ENCODE measurements at places on chromosomes 4 and X.

- no peak for DNase-seq
Observed at GRCh38 chrX:12366440-12366839, 228.2 kb downstream of the FRMPD4 start.

GRCh38 chr4:67593741-67594175 is 35.2 kb downstream of the STAP1 start:
- DNase-seq = no peak

- no peak for DNase-seq
Observed at GRCh38 chrX:124217304-124218251, 114.9 kb upstream of the TEX13D start.

DNA sequence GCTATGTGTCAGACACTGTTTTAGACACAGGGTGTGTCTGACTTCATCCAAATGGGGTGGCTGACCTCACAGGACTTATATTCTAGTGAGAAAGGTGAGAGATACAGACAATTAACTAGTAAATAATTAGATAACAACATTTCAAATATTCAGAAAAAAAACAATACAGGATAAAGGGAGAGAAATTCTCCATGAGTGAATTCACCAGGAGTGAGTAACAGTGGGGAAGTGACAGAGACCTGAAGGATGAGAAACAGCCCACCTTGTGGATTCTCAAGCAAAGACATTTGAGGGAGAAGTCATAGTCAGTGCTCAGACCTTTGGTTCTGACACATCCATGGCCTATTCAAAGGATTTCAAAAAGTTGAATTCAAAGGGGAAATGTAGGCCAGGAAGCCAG is 627.9 kb downstream of the IQCM start:
- no peak for DNase-seq

GRCh38 chrX:362937-363620 is 23.6 kb downstream of the PPP2R3B start:
- no peak for DNase-seq

DNA sequence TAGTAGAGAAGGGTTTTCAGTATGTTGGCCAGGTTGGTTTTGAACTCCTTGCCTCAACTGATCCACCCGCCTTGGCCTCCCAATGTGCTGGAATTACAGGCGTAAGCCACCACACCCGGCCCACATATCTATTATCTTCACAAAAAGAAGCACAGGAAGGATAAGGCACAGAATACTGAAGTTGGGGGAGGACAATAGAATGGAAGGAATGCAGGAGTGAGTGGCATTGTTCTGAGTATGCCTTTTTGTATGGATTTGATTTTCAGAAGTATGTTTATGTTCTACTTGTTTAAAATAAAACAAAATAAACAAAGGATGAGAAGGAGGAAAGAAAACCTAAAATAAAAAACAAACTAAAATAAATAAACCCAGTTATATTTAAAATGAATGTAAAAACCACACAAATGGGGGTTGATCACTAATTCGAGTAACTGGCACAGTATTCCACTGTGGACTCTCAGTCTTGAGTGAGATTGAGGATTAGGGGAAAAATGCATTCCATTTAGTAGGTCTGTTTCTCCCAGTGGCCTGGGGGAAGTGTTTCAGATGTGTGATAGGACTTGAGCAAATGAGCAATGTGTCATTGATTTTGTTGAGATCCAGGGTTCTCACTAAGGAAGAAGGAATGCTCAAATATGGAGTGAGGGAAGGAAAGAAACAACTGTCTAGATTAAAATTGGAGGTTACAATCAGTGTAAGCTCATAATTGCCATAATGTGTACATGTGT is 109.0 kb upstream of the C1QTNF7 start:
- DNase-seq = no peak

DNA sequence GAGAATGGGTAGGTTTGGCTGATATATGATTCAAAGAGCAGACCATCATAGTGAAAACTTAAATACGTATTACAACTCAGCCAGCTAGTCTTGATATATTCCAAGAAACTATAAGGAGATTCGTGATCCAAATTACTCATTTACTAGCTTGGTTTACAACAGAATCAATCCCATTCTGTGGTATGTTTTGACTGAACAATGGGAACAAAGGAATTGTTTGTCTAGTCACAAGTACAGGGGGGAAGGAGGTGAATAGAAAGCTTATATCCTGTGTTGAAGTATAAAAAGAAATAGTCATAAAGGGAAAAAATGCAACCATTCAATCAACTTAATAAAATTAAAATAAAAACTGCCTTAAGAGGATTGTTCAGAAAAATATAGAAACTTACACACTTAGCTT is 17.0 kb downstream of the C4orf54 start:
- DNase-seq = no peak

DNA sequence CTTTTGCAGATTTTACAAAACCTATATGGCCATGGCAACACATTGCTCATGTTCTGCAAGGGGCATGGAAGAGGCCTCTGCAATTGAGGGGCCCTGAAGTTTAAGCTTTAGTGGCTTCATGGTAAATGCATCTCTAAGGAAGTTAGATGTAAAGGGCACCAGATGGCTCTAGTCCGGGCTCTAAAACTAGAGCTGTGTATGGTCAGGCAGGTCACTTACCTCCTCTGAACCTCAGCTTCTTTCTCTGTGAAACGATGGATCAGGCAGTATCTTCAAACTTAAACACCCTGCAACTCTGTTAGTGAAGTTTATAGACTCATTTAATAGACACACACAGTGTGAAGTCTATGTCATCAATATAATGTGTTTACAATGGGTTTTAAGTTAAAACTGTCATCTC is 10.0 kb downstream of the MAGEB17 start:
- no peak for DNase-seq

GRCh38 chr4:102586644-102587021 is 85.5 kb downstream of the NFKB1 start:
- no peak for DNase-seq

DNA sequence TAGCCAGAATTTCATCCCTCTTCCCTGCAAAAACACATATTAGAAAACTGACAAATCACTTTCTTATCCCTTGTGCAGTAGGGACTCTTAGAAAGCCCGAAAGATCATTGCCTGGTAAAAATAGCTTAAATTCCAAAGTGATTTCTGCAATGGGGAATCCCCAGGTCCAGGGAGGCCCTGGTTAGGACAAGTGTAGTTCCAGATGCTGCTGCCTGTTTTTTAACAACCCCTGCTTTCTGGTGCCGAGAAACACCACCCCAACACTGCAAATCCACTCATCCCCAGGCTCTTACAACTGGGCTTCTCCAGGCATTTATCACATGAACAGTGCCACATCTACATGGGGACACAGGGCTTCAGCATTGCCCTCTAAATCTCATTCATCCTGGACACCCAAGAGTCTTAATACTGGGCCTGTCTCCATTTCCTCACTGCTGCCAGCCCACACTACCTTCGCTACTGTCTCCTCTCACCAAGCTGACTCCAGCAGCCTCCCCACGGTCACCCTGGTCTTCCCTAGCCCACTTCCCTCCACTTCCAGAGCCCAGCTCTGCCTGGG is 112.2 kb upstream of the PSAPL1 start:
- DNase-seq = no peak

DNA sequence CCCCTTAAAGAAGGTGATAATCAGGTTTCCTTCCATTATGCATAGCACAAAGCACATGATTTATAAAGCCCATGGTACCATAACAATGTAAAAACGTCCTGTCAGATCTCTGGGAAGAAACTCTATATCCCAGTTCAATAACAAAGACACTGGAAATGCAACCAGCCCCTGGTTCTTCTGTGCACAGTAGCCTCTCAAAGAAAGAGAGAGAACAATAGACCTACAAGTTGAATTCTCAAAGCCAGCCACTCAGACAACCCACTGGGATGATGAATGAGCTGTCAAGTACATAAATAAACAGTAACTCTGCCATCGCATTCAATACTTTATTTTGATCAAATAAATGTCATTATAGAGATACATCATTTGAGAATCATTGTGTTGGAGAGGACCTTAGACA is 400.1 kb upstream of the CPEB2 start:
- no peak for DNase-seq

GRCh38 chrX:24956828-24957227 is 58.9 kb downstream of the ARX start:
- DNase-seq = no peak

- DNase-seq = peak; percentile 14
Observed at GRCh38 chr4:52869196-52869595, 7.1 kb downstream of the RASL11B start.

DNA sequence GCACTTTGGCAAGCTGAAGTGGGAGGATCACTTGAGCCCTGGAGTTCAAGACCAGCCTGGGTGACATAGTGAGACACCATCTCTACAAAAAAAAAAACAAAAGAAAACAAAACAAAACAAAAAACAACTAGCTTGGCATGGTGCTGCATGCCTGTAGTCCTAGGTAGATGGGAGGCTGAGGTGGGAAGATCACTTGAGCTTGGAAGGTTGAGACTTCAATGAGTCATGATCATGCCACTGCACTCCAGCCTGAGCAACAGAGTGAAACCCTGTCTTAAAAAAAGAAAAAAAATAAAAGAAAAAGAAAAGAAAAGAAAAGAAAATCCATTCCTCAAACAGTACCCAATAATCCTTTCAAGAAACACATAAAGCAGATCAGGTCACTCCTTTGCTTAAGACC is 14.9 kb upstream of the ERCC6L start:
- DNase-seq = no peak

- no peak for DNase-seq
Observed at GRCh38 chr4:147360301-147360700, 120.6 kb upstream of the EDNRA start.

- DNase-seq = no peak
Observed at GRCh38 chr4:11402192-11402591, 26.5 kb downstream of the HS3ST1 start.

GRCh38 chr4:13313856-13314255 is 170.3 kb downstream of the RAB28 start:
- DNase-seq = no peak

- DNase-seq = no peak
Observed at GRCh38 chrX:77572322-77572721, 125.1 kb downstream of the FGF16 start.

DNA sequence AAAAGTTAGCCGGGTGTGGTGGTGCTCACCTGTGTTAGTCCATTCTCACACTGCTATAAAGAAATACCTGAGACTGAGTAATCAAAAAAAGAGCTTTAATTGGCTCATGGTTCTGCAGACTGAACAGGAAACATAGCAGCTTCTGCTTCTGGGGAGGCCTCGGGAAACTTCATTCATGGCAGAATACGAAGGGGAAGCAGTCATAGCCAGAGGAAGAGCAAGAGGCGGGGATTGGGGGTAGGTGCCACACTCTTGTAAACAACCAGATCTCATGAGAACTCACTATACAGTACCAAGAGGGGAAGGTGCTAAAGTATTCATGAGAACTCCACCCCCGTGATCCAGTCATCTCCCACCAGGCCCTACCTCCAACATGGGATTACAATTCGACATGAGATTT is 64.1 kb downstream of the BEND4 start:
- no peak for DNase-seq

- peak; percentile 4 for DNase-seq
Observed at GRCh38 chrX:71282514-71283402, 677 bp upstream of the NONO start.

- no peak for DNase-seq
Observed at GRCh38 chr4:170581322-170581721, 491.6 kb upstream of the AADAT start.

GRCh38 chr4:128354205-128354821 is 66.7 kb upstream of the PGRMC2 start:
- no peak for DNase-seq

DNA sequence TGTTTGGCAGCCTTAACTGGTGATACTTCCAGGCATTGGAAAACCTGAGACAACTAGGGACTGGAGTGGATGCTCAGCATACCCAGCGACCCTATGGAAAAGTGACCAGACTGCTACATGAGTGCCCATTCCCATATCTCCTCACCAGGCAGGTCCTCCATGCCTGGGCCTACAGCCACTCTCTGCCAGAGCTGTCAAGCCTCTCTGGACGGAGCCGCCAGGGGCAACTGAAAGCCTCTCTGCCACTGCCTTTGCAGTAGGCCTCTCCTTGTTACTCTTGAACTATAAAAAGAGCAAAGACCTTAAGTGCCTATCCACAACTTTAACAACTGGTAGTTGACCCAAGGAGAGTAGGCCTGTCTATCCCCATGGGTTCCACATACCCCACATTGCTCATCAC is 20.2 kb upstream of the FAAH2 start:
- no peak for DNase-seq

- no peak for DNase-seq
Observed at GRCh38 chr4:183838987-183839712, 66.0 kb upstream of the STOX2 start.

- DNase-seq = no peak
Observed at GRCh38 chrX:38154818-38155217, 65.9 kb downstream of the SRPX start.

- DNase-seq = no peak
Observed at GRCh38 chrX:1472975-1473374, 20.3 kb upstream of the ASMTL start.

- DNase-seq = no peak
Observed at GRCh38 chr4:173288296-173288695, 45.9 kb downstream of the HMGB2 start.

DNA sequence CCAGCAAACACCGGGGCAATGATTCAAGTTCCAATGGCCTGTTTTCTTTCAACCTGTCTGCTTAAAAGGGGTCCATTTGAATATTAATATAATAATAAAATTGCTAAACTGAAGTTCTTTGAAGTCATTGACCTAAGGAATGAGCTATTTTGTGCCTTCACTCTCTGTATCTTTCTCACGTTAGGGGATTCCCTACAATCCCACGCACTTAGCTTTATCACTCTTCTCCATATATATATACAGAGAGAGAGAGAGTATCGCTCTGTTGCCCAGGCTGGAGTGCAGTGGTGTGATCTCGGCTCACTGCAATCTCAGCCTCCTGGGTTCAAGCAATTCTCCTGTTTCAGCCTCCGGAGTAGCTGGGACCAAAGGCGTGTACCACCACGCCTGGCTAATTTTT is 83.9 kb upstream of the NWD2 start:
- DNase-seq = no peak

DNA sequence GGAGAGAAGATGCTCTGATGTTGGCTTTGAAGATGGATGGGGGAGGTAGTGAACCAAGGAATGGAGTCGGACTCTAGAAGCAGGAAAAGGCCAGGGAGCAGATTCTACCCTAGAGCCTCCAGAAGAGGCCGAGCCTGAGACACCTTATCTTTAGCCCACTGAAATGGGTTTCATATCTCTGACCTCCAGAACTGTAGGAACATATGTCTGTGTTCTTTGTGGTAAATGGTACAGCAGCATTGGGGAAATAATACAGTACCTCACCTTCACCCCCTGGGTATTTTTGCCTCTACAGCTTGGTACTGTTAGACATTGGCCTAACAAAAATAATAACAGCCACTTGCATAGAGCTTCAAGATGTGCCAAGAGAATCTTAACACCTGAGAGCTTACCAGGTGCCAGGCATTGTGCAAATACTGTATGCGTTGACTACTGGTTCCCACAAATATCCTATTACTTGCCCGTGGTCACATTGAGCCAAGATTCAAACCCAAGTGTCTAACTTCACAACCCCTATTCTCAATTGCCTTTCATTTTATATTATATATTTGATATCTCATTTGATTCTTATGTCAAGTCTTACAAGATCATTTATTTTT is 57.0 kb upstream of the PGM2 start:
- no peak for DNase-seq
